ENCODE measurements at places on chromosomes 16 and 17.

- DNase-seq, result no peak
These were observed 93.9 kb downstream of the ENGASE start for GRCh38 chr17:79168486-79169055.

- no peak for DNase-seq
These were observed 72.6 kb downstream of the BANP start for GRCh38 chr16:88023786-88024185.

GRCh38 chr16:50614955-50615724 is 66.0 kb downstream of the SNX20 start:
- DNase-seq, result no peak

DNA sequence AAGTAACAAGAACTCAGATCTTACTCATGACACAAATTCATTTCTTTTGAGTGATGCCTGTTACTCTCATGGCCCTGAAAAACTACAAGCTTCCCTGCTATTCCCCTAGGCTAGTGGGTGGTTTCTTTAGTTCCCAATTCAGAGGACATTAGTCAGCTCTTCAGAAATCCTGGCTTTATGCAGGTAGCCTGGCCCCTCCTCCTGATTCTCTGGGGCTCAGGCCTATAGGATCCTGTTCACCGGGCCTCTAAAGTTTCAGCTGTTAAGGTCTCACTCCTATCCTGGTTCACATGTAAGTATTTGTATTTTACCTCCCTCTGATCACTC is 87.3 kb upstream of the IRX5 start:
- no peak for DNase-seq

DNA sequence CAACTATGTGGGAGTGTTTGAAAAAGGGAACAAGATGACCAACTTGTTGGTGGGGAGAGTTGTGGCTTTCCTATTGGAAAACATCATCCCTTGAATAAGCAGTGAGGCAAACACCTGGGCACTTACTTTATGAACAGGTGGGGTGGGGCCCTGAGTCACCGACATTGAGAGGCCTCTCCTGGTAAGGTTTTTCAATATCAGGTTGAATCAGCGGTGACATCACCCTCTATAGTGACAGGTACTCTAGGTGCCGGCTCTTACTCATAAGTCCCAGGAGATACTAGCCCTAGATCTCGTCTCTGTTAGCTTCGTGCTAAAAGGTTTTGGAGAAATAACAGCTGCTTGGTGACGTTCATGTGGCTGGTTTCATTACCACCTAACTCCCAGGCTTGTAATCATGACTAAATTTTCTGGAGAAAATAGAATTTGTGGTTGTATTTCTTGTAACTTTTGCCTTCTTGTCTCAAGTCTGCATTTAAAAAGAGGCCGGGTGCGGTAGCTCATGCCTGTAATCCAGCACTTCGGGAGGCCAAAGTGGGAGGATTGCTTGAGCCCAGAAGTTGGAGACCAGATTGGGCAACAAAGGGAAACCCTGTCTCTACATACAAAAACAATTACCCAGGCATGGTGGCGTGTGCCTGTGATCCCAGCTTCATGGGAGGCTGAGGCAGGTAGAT is 19.3 kb downstream of the CDH1 start:
- no peak for DNase-seq

DNA sequence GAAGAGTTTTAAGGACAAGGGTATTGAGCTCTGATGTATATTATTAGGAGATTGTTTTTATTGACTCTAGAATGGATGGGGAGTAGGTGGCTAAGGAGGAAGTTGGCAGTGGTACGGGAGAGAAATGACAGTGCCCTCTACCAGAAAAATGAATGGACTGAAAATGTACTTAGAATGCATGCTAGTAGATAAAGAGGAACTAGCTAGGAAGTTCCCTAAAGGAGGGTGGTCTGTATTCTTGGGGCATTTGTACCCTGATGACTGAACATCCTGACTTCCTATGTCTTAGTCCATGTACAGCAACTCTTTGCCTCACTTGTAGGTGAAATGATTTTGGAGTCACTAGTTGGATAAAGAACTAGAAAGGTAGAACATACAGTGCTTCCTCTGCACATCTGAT is 581.5 kb upstream of the RBFOX1 start:
- DNase-seq, result no peak

DNA sequence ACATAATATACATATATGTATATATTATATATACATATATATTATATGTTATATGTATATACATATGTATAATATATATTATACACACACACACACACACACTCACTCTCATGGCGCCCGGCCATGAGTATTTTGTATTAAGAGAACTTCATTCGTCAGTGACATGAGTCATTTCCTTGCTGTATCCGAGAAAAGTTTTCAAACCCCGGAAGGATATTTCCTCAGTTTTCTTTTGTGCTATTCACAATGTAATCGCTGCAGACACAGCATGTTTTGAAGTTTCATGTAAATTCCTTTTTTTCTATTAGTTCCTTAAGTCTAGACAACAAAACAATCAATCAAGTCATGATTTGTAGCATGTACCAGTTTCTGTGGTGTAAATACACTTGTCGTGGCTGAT is 33.3 kb downstream of the OR1D5 start:
- DNase-seq, result peak; percentile 98

GRCh38 chr16:11393366-11393765 is 48.1 kb downstream of the RMI2 start:
- no peak for DNase-seq

- no peak for DNase-seq
These were observed 25.3 kb downstream of the LMF1 start for GRCh38 chr16:945271-946047.

GRCh38 chr17:16989230-16989952 is 17.5 kb upstream of the TNFRSF13B start:
- no peak for DNase-seq

DNA sequence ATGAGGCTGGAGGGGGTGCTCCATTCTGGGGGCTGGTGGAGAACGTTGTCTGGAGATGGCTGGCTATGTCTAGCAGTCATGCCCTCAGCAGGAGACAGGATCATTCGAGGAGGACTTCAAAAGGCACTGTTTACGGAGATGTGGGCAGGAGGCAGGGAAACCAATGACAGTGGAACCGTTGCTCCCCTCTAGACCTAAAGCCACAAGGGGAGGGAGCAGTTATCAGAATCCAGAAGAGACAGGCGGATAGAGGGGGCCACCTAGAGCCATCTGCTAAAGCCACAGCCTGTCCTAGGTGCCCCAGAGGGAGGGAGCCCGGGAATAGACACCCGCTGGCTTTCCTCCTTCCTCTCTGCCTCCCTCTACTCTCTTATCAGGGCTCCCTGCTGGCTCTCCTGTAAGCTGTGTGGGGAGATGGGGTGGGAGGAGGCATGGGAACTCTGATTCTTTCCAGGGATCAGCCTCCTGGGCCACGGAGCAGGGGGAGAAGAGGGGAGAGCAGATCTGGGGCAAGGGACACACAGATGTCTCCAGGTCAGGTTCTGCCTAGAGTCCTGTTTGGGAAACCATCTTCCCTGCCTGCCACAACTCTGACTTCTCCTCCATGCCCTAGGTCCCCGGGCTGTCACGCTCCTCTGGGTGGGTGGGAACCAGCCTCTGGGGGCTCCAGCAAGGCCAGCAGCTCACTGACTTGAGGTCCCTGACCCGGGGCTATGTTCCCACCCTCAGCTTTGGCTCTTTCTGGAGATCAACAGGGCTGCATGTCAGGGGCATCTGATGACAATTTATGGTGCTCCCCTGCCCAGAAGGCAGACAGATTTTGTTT is 42.3 kb downstream of the IRX3 start:
- no peak for DNase-seq

- DNase-seq, result no peak
These were observed 2.3 kb upstream of the XAF1 start for GRCh38 chr17:6753546-6753945.

GRCh38 chr16:57166951-57167350 is 18.9 kb downstream of the PSME3IP1 start:
- no peak for DNase-seq

- no peak for DNase-seq
These were observed 5.9 kb upstream of the UBE2O start for GRCh38 chr17:76458580-76459490.

DNA sequence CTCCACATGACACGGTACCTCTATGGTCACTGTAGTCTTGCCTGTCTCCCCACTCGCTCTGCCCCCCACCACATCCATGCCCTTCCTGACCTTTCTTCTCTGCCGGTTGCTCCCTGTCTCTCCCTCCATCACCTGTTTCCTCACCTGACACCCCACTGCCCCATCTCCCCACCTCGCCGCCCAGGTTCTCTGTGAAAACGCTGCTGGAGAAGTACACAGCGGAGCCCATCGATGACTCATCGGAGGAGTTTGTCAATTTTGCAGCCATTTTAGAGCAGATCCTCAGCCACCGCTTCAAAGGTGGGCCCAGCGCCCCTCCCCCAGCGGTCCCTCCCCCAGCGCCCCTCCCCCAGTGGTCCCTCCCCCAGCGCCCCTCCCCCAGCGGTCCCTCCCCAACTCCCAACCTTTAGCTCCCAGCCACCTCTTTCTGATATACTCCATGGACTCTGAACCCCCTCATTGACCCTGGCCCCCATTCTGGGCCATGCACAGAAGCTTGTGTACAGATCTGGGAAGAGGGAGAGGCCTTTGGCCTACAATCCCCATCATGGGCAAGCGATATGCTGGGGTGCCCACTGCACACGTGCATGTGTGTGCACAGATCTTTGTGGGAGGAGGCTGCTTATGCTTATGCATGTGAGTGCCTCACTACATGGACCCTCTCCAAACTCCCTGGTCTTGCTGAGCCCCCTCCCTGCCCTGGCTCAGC is 4.1 kb downstream of the RUNDC3A start:
- no peak for DNase-seq

- peak; percentile 79 for DNase-seq
These were observed 81.3 kb upstream of the PLCG2 start for GRCh38 chr16:81697616-81698309.

GRCh38 chr17:59409336-59410048 is 78.0 kb downstream of the YPEL2 start:
- DNase-seq, result no peak

GRCh38 chr17:57962279-57963148 is 7.3 kb upstream of the CUEDC1 start:
- no peak for DNase-seq

DNA sequence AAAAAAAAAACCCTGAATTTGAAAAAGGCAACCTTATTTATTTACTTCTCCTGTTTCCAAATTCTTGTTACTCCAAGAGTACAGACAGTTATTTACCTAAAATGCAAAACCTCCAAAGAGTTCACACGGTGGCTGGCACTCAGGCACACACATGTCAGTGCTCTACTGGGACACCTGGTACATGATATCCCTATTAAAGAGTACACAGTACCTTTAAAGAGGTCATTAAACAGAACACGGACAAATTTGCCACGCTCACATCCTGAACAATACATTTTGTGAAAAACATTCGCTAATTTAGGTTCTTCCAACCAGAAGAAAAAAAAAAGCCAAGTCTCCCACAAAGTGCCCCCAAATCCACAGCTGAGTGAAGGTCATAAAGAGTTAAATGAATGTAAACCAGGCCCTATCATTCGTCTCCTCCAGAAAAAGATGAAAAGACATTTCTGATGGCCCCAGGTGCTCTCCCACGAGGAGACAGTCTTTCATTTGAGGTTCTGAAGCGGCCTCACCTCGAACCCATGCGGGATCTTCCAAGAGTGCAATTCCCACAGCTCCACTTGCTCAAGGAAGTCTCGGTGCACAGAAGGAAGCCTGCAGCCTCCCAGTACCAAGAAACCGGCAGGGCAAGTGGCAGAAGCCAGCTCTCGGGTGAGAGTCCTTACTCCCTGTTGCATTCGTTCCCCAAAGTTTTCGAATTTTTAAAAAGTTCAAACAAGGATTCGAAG is 993 bp downstream of the ERN1 start:
- DNase-seq, result no peak

All from glomerular endothelial cell (primary cell).